ENCODE measurements at places on chromosomes 7 and 10.

DNA sequence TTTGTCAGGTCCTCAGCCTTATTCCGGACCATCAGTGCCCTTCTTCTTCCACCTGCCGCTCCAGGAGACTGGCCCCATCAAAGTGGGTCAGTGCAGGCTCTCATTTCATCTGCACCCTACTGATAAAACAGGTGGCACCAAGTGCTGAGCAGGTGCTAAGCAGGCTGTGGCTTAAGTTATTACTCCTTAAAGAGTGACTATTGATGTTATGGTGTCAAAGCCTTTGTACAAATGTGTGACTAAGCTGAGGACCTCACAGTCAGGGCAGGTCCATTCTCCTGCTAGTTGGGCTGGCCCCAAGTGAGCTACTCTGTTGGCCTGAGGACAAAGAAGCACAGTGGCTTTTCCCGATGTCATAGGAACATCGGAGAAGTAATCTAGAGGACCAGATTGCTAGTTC is 11.2 kb upstream of the CALD1 start:
- no peak for DNase-seq
- H3K27me3 ChIP-seq = no peaks in the 10 kb centered on the region
- no peak overlapping the region for H3K27ac ChIP-seq
- no peaks in the 10 kb centered on the region for H3K4me1 ChIP-seq
- no peaks in the 10 kb centered on the region for H3K36me3 ChIP-seq

DNA sequence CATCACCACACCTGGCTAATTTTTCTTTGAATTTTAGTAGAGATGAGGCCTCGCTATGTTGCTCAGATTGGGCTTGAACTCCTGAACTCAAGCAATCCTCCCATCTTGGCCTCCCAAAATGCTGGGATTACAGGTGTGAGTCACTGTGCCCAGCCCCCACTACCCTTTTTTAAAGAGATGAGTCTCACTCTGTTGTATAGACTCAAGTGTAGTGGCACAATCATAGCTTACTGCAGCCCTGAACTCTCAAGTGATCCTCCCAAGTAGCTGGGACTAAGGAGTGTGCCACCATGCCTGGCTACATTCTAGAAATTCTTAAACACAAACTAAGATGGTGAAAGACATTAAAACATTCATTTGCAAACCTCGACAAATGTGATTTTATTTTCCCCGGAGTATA is 12.6 kb downstream of the SYPL1 start:
- no peak overlapping the region for H3K4me3 ChIP-seq
- H3K4me1 ChIP-seq = no peaks in the 10 kb centered on the region
- DNase-seq = no peak
- peaks cover 32% of the 10 kb centered on the region for H3K36me3 ChIP-seq
- no peaks in the 10 kb centered on the region for H3K27me3 ChIP-seq

DNA sequence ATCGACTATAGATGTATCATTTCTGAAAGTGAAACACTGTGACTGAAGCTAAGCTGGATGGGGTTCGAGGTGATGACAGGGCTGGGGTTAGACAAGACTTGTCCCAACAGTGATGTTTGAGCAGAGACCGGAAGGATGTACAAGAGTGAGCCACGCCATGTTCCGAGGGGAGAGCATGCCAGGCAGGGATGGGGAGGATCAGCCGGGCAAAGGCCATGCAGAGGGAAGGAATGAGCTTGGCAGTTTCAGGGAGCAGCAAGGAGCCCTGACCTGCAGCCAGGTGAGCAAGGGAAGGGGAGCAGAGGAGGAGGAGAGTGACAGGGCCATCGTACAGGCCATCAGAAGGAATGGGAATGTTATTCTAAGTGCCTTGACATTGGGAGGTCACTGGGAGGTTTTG is 114.9 kb upstream of the GPR26 start:
- H3K36me3 ChIP-seq = no peaks in the 10 kb centered on the region
- no peak for DNase-seq
- no peak overlapping the region for H3K4me3 ChIP-seq

DNA sequence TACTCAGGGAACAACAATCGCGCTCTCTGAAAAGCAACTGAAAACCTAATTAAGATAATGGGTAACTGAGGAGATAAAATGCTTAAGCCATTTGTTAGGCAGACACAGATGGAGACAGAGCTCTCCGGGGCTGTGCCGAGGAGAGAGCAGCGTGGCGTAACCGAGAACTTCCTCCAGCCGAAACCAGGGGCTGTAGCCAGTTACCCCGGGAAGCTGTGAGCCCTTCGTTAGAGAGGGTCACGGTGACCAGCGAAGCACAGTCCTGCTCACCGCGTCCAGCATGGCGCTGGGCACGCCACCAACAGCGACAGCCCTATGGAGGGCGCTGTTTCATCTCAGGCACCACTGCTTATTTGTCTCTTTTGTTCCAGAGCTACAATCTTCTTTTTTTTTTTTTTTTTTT is 16.1 kb downstream of the PAPOLB start:
- H3K4me1 ChIP-seq = no peaks in the 10 kb centered on the region
- no peak overlapping the region for H3K4me3 ChIP-seq
- H3K27ac ChIP-seq = no peak overlapping the region
- no peaks in the 10 kb centered on the region for H3K27me3 ChIP-seq

GRCh38 chr10:4943821-4944220 is 19.4 kb upstream of the AKR1C1 start:
- no peak overlapping the region for H3K27ac ChIP-seq
- no peaks in the 10 kb centered on the region for H3K36me3 ChIP-seq
- no peak overlapping the region for H3K4me3 ChIP-seq
- no peak for DNase-seq
- H3K4me1 ChIP-seq = peaks cover 72% of the 10 kb centered on the region

DNA sequence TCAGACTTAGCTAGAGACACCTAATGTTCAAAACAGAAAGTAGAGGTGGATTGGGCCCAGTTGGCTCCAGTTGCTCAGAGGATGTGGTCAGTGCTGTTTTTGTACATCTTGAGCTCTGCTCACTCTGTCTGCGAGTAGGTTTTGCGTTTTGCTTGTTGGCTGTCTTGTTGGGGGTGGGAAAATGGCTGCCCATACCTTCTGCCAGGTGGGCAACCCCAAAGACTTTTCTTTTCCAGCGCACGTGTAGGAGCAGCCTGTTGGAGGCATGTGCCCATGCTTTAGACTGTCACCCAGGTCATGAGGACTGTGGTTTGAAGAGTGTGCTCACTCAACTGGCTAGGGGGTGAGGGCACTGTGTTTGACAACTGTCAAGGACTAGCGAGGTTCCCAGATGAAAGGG is 73.9 kb downstream of the KAT6B start:
- H3K27me3 ChIP-seq = no peaks in the 10 kb centered on the region
- no peak for DNase-seq
- no peak overlapping the region for H3K27ac ChIP-seq
- no peaks in the 10 kb centered on the region for H3K36me3 ChIP-seq
- H3K4me3 ChIP-seq = no peak overlapping the region
- peaks cover 77% of the 10 kb centered on the region for H3K4me1 ChIP-seq

DNA sequence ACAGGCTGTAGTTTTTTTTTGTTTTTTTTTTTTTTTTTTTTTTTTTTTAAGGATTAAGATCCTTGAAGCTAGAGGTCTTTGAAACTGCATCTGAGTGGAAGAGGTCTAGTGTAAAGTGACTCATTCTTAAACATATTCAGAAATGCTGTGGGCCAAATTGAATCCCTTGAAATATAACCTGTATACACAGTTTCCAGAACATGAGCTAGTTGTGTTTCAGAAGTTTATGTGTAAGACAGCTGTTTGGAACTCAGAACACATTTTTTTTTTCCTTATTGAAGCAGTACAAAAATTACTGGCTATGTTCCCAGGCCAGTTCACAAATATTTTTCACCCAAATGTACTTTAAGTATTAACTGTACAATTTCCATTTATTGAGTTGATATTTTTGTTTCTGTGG is 67.9 kb downstream of the PPP1R9A start:
- DNase-seq = no peak
- H3K27ac ChIP-seq = no peak overlapping the region
- no peaks in the 10 kb centered on the region for H3K27me3 ChIP-seq
- no peak overlapping the region for H3K4me3 ChIP-seq

DNA sequence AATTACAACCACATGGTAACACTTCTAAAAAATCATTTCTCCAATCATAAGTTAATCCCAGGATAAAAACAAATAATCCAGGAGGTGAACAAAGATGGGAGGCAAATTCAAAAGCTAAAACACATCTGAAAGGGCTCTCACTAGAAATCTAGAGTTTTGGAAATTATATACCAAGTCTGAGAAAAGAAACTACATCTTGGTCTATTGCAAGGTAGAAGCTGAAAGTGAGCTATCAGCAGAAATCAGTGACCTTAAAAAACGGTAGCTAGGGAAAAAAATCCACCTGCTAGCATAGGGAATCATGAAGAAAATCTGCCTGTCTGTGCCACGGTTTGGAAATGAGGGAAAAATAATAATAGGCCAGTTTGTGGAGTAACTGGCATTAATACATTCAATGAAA is 50.5 kb downstream of the POT1 start:
- H3K27ac ChIP-seq = no peak overlapping the region
- H3K4me3 ChIP-seq = no peak overlapping the region
- no peaks in the 10 kb centered on the region for H3K27me3 ChIP-seq
- no peaks in the 10 kb centered on the region for H3K36me3 ChIP-seq
- no peak for DNase-seq

- H3K27me3 ChIP-seq = no peaks in the 10 kb centered on the region
- H3K36me3 ChIP-seq = no peaks in the 10 kb centered on the region
- no peak for DNase-seq
- peaks cover 23% of the 10 kb centered on the region for H3K4me1 ChIP-seq
- no peak overlapping the region for H3K27ac ChIP-seq
- no peak overlapping the region for H3K4me3 ChIP-seq
Measured at GRCh38 chr10:71957546-71958275, 6.5 kb upstream of the CHST3 start.

- peaks cover 14% of the 10 kb centered on the region for H3K4me1 ChIP-seq
- no peak overlapping the region for H3K27ac ChIP-seq
- no peak for DNase-seq
- peaks cover 27% of the 10 kb centered on the region for H3K36me3 ChIP-seq
- H3K4me3 ChIP-seq = no peak overlapping the region
- H3K27me3 ChIP-seq = no peaks in the 10 kb centered on the region
Measured at GRCh38 chr10:100357059-100357858, 10.2 kb downstream of the SCD start.

DNA sequence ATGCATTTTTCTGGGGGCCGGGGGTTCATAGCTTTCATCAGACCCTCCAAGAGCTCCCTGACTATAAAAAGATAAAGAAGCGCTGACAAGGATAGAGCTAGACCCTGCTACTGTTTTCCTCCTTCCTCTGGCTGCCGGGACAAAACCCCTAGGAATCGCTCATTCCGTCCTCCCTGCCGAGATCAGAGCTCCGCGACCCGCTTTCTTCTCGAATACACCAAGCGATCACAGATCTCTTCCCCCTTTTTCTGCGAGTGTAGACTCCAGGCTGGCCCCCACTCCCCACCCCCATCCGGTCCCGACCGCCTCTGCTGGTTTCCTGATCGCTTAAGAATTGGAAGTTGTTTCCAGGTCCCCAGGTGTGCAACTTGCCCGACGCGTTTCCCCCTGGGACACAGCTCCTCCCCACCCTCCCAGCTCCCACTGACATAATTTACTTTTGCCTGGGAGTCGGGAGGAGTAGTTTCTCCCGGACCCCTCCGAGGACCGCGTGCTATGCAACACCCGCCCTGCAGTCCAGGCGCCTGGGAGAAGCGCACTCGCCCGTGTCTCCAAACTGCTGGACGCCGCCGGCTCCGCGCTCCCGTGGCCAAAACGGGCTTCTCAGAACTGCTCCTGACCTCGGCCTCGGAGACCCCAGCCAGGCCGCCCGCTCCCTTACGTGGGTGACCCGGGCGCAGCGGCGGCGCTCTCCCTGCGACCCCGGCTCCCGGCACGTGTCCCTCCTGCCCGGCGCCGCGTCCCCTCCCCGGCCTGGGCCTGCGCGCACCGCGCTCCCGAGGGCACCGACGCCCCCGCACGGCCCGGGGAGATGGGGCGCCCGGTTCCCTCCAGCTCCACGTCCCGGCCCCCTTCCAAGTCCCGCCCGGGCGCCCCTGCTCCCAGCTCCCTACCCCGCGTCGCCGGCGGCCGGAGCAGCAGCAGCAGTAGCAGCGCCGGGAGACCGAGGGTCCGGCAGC is 552 bp downstream of the IL15RA start:
- peak overlapping the region; percentile 99 for H3K27ac ChIP-seq
- DNase-seq = peak; percentile 75
- H3K27me3 ChIP-seq = no peaks in the 10 kb centered on the region
- peaks cover 13% of the 10 kb centered on the region for H3K4me1 ChIP-seq
- no peaks in the 10 kb centered on the region for H3K36me3 ChIP-seq

GRCh38 chr7:101486433-101487104 is 123.9 kb downstream of the COL26A1 start:
- no peaks in the 10 kb centered on the region for H3K36me3 ChIP-seq
- H3K4me3 ChIP-seq = no peak overlapping the region
- no peak for DNase-seq
- no peak overlapping the region for H3K27ac ChIP-seq
- H3K4me1 ChIP-seq = no peaks in the 10 kb centered on the region

DNA sequence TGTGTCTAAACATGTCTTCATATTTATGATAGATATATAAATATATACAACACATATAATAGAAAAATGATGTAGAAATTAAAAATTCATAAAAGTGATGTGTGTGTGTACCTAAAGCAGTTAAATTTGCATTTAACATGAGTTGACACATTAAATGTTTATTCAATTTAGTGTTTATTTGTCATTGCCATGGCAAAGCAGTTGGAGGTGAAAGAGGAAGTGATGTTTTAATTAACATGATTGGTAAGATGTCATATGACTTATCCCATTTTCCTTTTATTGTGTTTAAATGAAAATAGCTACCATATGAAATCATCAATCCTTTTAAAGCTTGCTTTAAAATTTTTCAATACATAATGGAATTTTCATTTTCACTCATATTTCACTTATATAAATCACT is 452.6 kb downstream of the SUGCT start:
- no peak overlapping the region for H3K27ac ChIP-seq
- DNase-seq = no peak
- H3K27me3 ChIP-seq = no peaks in the 10 kb centered on the region

DNA sequence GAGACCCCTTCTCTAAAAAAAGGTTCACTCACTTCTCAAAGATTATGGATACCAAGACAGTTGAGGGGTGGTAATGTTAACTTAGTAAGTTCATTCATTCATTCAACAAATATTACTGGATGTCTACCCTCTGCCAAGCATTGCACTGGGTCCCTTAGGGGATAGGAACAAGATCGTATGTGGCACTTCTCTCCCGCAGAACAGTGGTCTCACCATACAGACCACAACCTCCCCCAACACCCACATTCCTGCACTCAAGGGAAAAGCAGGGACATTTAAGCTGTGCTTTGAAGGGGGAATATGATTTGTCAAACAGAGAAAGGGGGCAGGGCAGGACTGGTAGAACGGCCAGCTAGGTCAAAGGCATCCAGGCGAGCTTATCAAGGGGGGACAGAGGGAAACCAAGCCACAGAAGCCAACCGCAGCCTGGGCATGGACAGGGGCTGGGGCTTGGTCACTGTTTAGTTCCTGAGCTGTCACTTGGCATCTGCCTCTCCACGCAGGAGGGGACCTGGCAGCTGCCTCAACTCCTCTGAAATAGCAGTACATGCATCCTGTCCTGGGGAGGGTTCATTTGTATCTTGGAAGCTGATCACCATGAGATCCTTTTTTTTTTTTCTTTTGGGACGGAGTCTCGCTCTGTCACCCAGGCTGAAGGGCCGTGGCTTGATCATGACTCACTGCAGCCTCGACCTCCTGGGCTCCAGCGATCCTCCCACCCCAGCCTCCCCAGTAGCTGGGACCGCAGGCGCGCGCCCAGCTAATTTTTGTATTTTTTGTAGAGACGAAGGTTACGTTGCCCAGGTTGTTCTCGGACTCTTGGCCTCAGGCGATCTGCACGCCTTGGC is 949 bp upstream of the CLIP2 start:
- peak overlapping the region; percentile 93 for H3K4me3 ChIP-seq
- DNase-seq = no peak
- peaks cover 60% of the 10 kb centered on the region for H3K4me1 ChIP-seq
- H3K36me3 ChIP-seq = no peaks in the 10 kb centered on the region
